ENCODE measurements at places on chromosomes 5 and 9. TPM values are rescaled to one million over a fixed set of nuclear protein-coding genes. Genes with fewer than 3 reads are reported as not detected.

DNA sequence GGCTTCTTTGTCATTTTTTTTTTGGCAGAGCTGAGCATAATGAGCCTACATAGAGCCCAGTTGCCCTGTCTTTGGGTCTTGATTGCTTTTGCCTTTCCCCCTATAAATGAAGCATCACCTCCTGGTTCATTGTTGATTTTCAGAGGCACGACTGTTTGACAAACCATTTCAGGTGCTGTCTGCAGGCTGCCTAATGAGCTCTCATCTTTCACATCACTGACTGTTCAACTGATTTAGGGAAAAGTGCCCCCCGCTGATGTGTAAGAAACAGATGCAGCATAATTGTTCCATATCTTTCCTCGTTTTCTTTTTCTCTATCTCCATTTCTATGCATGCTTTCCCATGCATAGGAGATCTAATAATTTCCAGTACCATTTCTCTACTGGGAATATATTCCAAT is 338.6 kb downstream of the TMEM38B start:
- DNase-seq = no peak

DNA sequence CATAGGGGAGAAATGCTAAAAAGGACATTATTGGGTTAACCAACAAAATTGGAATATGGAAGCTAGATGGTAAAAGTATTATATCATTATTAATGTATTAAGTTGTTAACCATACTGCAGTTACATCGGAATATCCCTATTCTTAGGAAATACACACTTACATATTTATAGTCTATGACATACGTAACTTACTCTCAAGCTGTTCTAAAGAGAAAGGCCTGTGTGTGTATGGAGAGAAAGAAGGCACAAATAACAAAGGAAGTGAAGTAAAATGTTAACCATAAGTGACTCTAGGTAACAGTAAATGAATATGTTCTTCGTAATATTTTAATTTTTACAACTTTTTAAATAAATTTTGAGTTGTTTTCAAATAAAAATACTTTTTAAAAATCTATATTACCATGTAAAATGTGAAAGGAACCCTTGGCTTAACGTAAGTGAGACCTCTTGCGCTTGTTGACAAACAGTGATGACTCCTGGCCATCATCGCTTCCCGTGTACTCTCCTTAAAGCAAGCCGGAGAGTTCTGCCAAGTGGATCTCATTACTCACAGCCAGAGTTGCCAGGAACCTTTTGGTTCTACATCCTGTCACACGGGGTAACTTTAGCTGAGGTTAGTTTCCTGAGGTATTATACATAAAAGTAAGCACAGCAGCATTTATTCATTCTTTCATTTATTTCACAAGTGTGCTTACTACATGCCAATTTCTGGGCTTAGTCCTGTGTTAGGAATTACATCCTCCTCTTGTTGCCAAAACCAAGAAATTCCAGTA is 165.4 kb downstream of the EPB41L4A start:
- DNase-seq = no peak

GRCh38 chr5:5323551-5323950 is 98.9 kb upstream of the ICE1 start:
- no peak for DNase-seq

DNA sequence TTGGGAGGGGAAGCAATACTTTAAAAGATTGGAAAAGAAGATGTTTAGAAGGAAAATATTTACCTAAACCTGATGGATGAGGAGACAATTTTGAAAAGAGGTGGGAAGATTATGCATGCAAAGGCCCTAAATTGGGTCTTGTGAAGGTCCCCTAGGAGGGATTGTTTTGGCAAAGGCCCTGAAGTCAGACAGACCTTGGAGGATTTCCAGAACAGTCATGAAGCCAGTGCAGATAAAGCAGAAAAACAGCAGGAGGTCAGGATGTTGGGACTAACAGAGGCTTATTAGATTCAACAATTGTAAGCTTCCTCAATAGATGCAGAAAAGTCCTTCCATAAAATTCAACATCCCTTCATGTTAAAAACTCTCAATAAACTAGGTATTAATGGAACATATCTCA is 361.0 kb upstream of the CDH6 start:
- DNase-seq = no peak

GRCh38 chr9:72022841-72023240 is 37.6 kb downstream of the C9orf57 start:
- no peak for DNase-seq

DNA sequence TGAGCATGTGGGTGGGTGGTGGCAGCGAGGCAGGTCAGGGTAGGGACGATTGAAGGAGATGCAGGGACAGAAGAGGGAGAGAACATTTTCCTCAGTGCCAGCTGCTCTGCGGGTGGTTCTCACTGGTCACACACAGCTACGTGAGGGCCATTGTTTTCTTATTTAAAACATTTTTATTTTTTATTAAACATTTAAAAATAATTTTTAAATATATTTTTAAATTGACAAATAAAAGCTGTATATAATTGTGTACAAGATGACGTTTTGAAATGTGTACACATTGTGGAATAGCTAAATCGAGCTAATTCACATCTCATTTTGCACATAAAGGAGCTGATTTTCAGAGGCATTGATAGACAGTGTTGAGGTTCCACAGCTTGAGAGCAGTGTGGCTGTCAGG is 14.0 kb downstream of the FAM240B start:
- DNase-seq = no peak

DNA sequence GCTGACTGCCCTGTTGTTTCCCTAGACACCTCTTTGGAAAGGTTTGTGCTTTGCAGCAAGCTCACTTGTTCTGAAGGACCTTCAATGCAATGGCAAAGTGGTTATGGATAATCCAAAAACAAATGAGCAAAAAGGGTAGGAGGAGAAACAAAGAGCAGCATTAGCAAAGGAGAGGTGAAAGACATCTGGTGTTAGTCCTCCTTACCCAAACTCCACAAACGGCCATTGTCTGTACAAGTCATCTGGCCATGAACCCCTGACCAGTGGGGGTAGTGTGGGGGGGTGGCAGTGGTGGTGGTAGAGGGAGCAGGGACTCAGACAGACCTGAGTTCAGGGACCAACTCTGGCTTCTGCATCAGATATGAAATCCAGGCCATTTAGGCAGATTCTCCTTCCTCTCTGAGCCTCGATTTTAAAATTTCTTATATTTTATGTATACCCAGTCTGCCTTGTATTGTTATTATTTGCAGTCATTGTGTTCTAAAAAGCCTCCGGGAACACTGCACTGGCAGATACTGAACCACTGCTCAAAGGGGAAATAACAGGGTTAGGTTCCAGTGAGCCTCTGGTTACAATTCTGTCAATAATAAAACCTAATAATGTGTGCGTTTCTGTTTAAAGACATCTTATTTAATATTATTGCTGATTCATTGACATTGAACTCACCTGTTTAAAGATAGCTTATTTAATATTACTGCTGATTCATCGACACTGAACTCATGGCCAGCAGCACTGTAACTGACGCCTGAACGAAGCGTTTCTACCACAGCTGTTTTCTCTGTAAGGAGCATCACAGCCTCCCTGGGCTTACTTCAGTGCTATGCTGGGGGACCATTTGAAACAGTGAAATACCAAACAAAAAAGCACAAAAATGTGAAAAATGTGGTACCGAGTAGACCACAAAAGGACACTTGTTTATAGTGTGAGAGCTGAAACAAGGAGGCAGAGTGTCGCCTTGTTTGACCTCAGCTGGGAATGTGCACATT is 156.0 kb downstream of the SEC61B start:
- no peak for DNase-seq

DNA sequence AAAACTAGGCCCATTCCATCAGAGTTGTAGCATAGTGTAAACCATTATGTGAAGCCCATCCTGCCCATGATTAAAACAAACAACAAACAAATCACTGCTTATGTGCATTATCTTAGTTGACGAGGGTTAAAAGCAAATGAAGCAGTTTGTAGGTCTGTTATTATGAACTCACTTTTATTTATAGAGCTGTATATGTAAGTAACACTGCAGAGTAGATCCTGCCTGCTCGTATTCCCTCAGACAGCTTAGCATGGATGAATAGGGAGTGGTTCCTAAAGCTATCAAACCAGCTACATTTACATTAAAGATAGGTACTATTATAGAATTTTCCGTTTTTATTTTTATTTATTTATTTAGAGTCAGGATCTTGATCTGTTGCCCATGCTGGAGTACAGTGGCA is 112.6 kb downstream of the GDNF start:
- DNase-seq = no peak

DNA sequence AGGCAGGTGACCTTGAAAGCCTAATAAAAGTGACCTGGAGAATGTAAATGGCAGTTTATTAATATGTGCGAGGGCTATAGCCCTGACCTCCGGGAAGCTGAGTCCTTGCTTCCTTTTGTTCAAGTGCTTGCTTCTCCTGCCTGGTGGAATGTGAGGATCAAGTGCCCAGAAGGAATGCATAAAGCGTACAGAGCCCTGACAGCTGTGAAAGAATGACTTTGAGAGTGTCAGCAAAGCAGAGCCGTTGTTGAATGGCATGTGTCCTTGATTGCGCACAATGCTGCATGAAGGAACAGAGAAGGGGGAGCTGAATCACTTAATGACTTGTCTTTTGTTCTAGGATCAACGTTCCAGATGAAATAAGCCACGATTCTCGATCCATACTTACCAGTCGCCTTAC is 133.0 kb downstream of the SLF1 start:
- DNase-seq = no peak

- DNase-seq = no peak
These were observed 145.3 kb downstream of the PLK2 start for GRCh38 chr5:58314356-58315210.

The ZNF79 gene
- 12.4 TPM for total RNA-seq

The JADE2 gene
- 67.0 TPM for total RNA-seq

The PCDHA12 gene
- not detected for total RNA-seq

The F12 gene
- total RNA-seq = 7.1 TPM

The IFNA7 gene
- total RNA-seq = not detected

The CDX1 gene
- not detected for total RNA-seq

The PCDHGA9 gene
- total RNA-seq = 0.56 TPM

DNA sequence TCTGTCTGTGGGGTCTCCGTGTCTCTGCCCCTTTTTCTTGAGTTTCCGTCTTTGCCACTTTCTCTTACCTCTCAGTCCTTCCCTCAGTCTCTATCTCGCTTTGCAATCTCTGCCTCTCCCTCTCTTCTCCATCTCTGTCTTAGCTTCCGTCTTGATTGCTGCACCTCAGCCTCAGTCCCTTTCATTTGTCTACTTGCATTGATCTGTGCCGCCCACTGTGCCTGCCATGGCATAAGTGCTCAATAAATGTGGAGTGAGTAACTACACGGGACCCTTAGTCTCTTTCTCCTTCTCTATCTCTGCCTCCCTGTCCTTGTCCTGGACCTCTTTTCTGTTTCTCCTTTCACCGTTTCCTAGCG is 6.6 kb downstream of the PCDHGC5 start:
- DNase-seq = no peak

DNA sequence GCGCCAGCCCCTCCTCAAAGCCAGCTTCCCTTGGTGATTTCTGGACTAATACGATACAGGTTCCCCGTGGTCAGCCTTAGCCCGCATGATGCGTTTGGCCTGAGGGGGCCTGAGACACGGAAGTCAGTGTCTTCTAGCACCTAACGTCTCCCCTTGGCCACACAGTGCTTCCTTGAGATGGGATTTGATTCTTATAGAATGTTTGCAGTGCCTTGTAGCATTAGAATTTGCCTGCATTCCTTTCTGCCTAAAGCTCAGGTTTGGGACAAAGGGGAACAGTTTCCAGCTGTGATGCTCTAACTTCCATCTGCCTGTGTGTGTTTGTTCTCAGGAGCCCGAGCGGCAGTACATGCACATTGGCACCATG is 34.4 kb downstream of the CFAP90 start:
- no peak for DNase-seq

- DNase-seq = no peak
These were observed 49.3 kb upstream of the HK3 start for GRCh38 chr5:176948458-176948857.

- no peak for DNase-seq
These were observed 78.6 kb downstream of the TMC1 start for GRCh38 chr9:72599874-72600534.

- no peak for DNase-seq
These were observed 20.8 kb downstream of the ACER2 start for GRCh38 chr9:19429595-19429994.

DNA sequence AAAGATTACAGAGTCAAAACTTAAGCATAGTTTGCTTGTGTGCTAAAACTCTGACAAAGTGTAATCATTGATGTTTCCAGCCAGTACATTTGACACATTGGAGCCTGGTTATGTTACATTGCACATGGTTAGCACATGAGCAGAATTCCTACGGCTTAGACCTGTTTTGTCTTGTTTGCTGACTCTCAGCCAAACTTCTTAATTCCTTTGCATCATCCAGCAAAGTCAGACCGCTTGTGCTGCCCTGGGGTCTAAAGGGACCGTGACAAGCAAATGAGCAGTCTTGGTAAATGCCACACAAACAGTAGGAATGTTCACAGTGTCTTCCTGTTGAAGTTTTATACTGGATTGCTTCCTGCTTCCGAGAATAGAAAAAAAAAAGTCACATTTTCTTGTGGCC is 72.0 kb upstream of the ENTREP1 start:
- no peak for DNase-seq

GRCh38 chr5:107696498-107696897 is 25.8 kb upstream of the EFNA5 start:
- DNase-seq = no peak

GRCh38 chr5:150734579-150735384 is 24.0 kb downstream of the DCTN4 start:
- peak; percentile 53 for DNase-seq

The SOX30 gene
- total RNA-seq = 0.11 TPM

GRCh38 chr5:91591076-91591475 is 208.0 kb upstream of the ARRDC3 start:
- DNase-seq = no peak

GRCh38 chr9:86324308-86324707 is 29.9 kb downstream of the TUT7 start:
- DNase-seq = no peak

DNA sequence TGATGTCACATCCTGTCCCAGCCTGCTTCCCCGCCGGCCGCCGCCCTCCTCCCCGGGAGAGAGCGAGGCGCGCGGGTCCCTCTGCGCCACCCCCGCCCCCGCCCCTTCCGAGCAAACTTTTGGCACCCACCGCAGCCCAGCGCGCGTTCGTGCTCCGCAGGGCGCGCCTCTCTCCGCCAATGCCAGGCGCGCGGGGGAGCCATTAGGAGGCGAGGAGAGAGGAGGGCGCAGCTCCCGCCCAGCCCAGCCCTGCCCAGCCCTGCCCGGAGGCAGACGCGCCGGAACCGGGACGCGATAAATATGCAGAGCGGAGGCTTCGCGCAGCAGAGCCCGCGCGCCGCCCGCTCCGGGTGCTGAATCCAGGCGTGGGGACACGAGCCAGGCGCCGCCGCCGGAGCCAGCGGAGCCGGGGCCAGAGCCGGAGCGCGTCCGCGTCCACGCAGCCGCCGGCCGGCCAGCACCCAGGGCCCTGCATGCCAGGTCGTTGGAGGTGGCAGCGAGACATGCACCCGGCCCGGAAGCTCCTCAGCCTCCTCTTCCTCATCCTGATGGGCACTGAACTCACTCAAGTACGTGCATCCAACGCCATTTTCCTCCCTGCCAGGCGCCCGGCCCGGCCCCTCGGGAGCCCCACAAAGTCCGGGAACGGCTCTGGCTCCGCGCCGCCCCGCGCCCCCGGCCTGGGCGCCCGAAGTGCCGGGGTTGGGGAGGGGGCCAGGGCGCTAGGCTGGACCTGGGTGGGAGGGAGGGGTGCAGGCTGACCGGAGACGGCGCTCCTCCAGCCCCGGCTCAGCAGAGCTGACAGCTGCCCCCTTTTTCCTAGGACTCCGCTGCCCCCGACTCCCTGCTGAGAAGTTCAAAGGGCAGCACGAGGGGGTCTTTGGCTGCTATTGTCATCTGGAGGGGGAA is 12.0 kb upstream of the OLFM1 start:
- no peak for DNase-seq

- DNase-seq = no peak
These were observed 2.0 kb downstream of the MYO10 start for GRCh38 chr5:16934123-16934522.

- DNase-seq = no peak
These were observed 1590.2 kb downstream of the EFNA5 start for GRCh38 chr5:106080535-106080934.

The C9orf153 gene
- total RNA-seq = 0.18 TPM
